ENCODE measurements at places on chromosomes 6 and 20. TPM values are rescaled to one million over a fixed set of nuclear protein-coding genes. Genes with fewer than 3 reads are reported as not detected.
A peak's percentile ranks its signal among the peaks of the same experiment; 100 is the strongest.

- H3K27me3 ChIP-seq, result no peaks in the 10 kb centered on the region
- H3K27ac ChIP-seq, result no peak overlapping the region
- DNase-seq, result no peak
These were observed 73.5 kb downstream of the PREX1 start for GRCh38 chr20:48754292-48754691.

GRCh38 chr20:61429458-61430227 is 177.6 kb downstream of the CDH4 start:
- no peak for DNase-seq
- H3K27me3 ChIP-seq, result no peaks in the 10 kb centered on the region
- H3K4me3 ChIP-seq, result no peak overlapping the region
- H3K4me1 ChIP-seq, result no peaks in the 10 kb centered on the region
- H3K36me3 ChIP-seq, result no peaks in the 10 kb centered on the region
- no peak overlapping the region for H3K27ac ChIP-seq

- H3K27ac ChIP-seq, result no peak overlapping the region
- no peak overlapping the region for H3K4me3 ChIP-seq
- no peaks in the 10 kb centered on the region for H3K36me3 ChIP-seq
- peaks cover 49% of the 10 kb centered on the region for H3K4me1 ChIP-seq
- DNase-seq, result peak; percentile 55
These were observed 27.8 kb downstream of the FYN start for GRCh38 chr6:111845441-111845871.

HMGCLL1 gene
- 1.3 TPM for total RNA-seq

GRCh38 chr6:66948106-66948505 is 1241.1 kb upstream of the EYS start:
- H3K4me1 ChIP-seq, result no peaks in the 10 kb centered on the region
- H3K27me3 ChIP-seq, result no peaks in the 10 kb centered on the region
- no peak for DNase-seq
- no peak overlapping the region for H3K27ac ChIP-seq
- H3K4me3 ChIP-seq, result no peak overlapping the region
- H3K36me3 ChIP-seq, result no peaks in the 10 kb centered on the region

GRCh38 chr6:109606359-109606758 is 84.6 kb downstream of the AK9 start:
- no peak for DNase-seq
- no peak overlapping the region for H3K27ac ChIP-seq
- H3K4me3 ChIP-seq, result no peak overlapping the region

- H3K4me3 ChIP-seq, result no peak overlapping the region
- no peaks in the 10 kb centered on the region for H3K4me1 ChIP-seq
- H3K27me3 ChIP-seq, result no peaks in the 10 kb centered on the region
- H3K27ac ChIP-seq, result peak overlapping the region; percentile 22
These were observed 27.0 kb upstream of the ADGRF5 start for GRCh38 chr6:46948699-46949098.

All from esophagus muscularis mucosa (tissue), 4 donors.